Suprapubic skin (tissue), 4 donors: ENCODE measurements at places on chromosomes 6 and 20. TPM values are rescaled to one million over a fixed set of nuclear protein-coding genes. Genes with fewer than 3 reads are reported as not detected.

Gene BFSP1
- total RNA-seq: 0.85 TPM

Gene ACSS1
- 46.0 TPM for total RNA-seq

Gene PTPN1
- total RNA-seq: 37.2 TPM

Gene PLN
- 11.2 TPM for total RNA-seq

Gene MOXD1
- total RNA-seq: 16.7 TPM

Gene PCSK2
- 23.1 TPM for total RNA-seq

Gene ADGB
- total RNA-seq: 0.26 TPM

Gene CLDN20
- total RNA-seq: not detected

Gene NR2E1
- total RNA-seq: not detected

Gene FRK
- total RNA-seq: 1.6 TPM

Gene CDH4
- 0.91 TPM for total RNA-seq

Gene KCNK16
- not detected for total RNA-seq

Gene ECT2L
- 0.13 TPM for total RNA-seq

Gene BCKDHB
- 17.2 TPM for total RNA-seq

Gene SALL4
- 0.59 TPM for total RNA-seq

Gene FHL5
- 12.6 TPM for total RNA-seq

Gene RHAG
- 0.89 TPM for total RNA-seq

Gene SNAP25
- total RNA-seq: 0.52 TPM

Gene SLC12A5
- total RNA-seq: not detected

Gene MLN
- not detected for total RNA-seq

Gene CAGE1
- not detected for total RNA-seq

Gene WASF1
- 5.9 TPM for total RNA-seq

Gene LY6G6F
- not detected for total RNA-seq

Gene ENTPD6
- total RNA-seq: 33.8 TPM

Gene L3MBTL3
- total RNA-seq: 7.4 TPM

Gene FOXF2
- total RNA-seq: 3.0 TPM

Gene SPINT3
- total RNA-seq: not detected

Gene C20orf204
- total RNA-seq: 1.3 TPM

Gene SIRPD
- total RNA-seq: not detected

Gene SCUBE3
- 1.1 TPM for total RNA-seq

Gene DNAH8
- total RNA-seq: not detected

Gene GGTLC1
- not detected for total RNA-seq

Gene TREM1
- not detected for total RNA-seq

Gene HLA-DQB1
- 2.3 TPM for total RNA-seq

Gene GRIK2
- 0.38 TPM for total RNA-seq

Gene MYH7B
- not detected for total RNA-seq

Gene KIF25
- total RNA-seq: 0.76 TPM

Gene RFX6
- total RNA-seq: not detected

Gene IL20RA
- total RNA-seq: 71.5 TPM

Gene SAMD3
- total RNA-seq: 3.5 TPM

Gene BCAS4
- total RNA-seq: 2.6 TPM

Gene BLOC1S5
- total RNA-seq: 9.7 TPM

Gene ZNF831
- not detected for total RNA-seq

Gene PRSS35
- total RNA-seq: 0.42 TPM

Gene PROKR2
- total RNA-seq: not detected

Gene TBX18
- total RNA-seq: 4.2 TPM
